ENCODE measurements at places on chromosomes 5 and 9. TPM values are rescaled to one million over a fixed set of nuclear protein-coding genes. Genes with fewer than 3 reads are reported as not detected.

The RNF208 gene
- 4.8 TPM for total RNA-seq

The CLIC3 gene
- not detected for total RNA-seq

The OMD gene
- total RNA-seq = not detected

DNA sequence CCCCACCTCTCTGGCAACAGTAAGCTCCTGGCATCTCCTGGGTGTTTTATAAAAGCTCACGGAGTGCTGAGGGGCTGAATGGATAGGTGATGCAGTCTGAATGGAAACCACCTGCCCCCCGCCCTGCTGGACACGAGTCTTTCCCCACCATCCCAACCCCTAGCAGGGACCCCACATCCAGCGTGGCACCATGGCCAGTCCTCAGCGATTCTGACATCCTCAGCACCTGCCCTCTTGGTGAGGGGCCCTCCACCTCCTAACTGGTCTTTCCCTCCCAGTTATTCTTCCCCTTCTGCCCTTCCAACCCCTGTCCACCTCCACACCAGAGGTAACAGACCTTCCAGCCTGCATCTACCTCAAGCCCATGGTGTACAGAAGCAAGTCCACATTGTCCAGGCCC is 38.7 kb upstream of the GABBR2 start:
- no peak for DNase-seq

DNA sequence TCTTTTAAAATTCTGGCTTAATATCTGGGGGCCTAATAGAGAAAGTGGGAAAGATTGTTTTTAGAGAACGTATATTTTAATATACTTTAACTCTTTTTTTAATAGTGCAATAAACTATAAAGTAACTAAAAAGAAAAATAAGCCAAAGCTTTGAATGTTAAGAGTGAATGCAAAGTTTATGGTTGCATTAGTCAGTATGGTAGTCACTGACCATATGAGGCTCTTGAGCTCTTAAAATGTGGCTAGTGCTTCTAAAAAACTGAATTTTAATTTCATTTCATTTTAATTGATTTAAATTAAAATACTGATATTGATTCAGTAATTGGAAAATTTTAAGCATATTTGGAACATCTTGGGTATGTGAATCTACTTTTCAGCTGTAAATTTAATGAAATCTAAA is 310.7 kb downstream of the PJA2 start:
- DNase-seq = no peak

DNA sequence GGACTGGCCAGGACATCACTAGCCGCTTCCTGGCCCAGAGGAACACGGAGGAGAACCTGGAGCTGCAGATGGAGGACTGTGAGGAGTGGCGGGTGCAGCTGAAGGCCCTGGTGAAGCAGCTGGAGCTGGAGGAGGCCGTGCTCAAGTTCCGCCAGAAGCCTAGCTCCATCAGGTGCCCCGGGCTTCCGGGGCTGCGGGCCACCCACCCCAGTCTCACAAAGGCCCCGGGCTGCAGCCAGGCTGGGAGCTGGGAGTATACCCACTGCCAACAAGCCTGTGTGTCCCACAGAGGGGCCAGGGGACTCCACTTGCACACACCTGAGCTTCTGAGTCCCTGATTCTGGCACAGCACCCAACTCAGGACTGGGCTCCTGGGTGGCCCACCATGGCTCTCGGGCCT is 1.7 kb upstream of the RABL6 start:
- no peak for DNase-seq

- DNase-seq = no peak
Measured at GRCh38 chr5:79135790-79136553, 24.4 kb downstream of the BHMT start.

- no peak for DNase-seq
Measured at GRCh38 chr5:102049517-102049916, 246.6 kb downstream of the SLCO4C1 start.

DNA sequence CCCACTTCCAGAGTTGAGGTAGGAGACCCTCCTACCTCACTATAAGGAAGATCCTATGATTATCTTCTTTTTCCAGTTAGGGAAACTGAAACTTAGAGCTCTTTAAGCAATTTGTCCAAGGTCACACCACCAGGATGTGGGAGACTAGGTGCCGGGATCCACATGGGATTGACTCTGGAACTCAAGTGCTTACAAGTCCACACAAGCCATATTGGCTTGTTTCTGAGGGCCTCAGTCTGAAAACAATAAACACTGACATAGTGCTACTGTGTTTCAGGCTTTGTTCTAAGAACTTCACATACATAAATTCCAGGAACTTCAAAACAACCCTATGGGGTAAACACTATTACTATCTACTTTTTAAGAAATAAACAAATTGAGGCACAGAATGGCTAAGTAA is 481.3 kb downstream of the ZSWIM6 start:
- DNase-seq = no peak
